Inflammatory macrophage (primary cell): ENCODE measurements at places on chromosomes 11 and 22.

DNA sequence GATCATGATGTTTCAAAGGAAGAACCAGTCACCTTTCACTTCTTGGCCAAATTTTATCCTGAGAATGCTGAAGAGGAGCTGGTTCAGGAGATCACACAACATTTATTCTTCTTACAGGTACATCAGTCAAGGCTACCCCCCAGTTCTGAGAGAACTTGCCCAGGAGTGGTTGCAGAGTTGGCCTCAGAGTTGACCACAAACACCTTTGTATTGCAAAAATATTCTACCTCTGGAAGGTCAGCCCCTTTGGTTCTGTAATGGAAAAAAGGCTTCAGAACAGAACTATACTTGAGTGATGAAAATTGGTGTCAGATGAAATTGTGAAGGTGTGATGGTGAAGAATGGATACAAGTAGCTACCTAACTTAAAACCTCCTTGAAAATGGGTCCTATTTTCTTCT, 35.7 kb downstream of the NF2 start:
- DNase-seq, result no peak

GRCh38 chr22:21965762-21966288, 13.2 kb upstream of the PPM1F start:
- DNase-seq, result no peak

- no peak for DNase-seq
Observed at GRCh38 chr11:61699737-61700160, 19.6 kb downstream of the DAGLA start.

DNA sequence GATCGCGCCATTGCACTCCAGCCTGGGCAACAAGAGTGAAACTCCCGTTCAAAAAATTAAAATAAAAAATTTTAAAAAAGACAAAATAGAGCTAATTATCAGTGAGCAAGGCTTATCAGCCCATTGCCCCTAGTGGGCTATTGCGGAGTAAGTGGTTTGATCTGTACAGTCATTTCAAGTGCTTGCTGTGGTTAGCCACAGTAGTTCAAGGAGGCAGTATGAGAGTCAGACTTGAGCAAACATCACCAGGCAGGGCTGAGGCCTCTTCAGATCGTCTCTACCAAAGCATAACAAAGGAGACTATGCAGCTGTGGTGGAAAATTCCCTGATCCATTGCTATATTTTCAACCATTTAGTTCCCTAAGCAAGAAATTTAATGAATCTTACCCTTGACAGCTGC, 4.3 kb upstream of the SBF2 start:
- DNase-seq, result no peak

DNA sequence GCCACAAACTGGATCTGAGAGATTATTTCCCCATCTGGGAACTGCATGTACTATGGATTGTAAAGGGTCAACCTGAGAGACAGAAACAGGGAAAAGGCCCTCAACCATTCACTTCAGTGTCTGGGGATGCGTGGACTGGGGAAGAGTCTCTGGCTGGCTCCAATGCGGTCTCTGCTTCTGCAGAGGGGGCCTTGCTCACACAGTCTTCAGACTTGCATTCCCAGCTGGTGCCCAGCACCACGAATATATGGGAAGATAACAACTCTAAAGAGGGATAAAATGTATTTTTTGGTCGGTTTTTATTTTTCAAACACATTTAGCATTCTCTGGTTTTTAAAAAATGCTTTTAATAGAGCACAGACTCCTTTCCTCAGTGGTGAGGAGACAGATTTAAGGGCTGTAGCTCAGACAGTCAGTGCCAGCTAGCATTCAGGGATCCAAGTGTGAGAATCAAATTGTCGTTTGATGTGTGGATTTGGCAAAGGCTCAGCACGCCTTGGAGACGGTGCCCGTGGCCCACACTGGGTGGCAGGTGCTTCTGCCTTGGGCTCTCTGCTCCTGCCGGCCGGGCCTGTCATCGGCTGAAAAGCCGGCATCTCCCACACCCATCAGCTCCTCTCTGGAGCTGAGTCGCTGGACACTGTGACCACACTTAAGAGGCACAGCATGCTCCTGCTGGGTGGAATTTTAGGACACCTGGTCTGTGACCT, 8.0 kb upstream of the EFCAB6 start:
- no peak for DNase-seq
